C1 segment of cervical spinal cord (tissue), 14 donors: ENCODE measurements at places on chromosomes 11 and 22.
A peak's percentile ranks its signal among the peaks of the same experiment; 100 is the strongest.

DNA sequence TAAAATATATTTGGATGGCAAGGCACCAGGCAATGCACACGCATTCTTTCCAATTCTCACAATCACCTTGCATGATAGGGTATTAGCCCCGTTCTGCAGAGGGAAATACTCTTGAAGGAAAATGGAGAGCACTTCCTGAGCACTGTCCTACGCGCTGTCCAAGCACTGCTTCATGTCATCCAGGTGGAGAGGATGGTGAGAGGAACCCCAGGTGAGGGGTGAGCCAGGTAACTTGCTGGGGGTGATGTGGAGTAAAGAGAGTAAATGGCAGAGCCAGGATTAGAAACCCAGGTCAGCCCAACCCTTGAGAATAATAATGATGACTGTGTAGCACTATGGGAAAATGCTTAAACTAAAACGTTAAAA, 711 bp upstream of the PACSIN2 start:
- DNase-seq: no peak

- no peak for DNase-seq
Observed at GRCh38 chr11:79039122-79039521, 401.7 kb downstream of the TENM4 start.

- DNase-seq: no peak
Observed at GRCh38 chr11:569158-569885, 6.9 kb upstream of the PHRF1 start.

- no peak for DNase-seq
Observed at GRCh38 chr22:19810381-19811201, 44.1 kb downstream of the GNB1L start.

DNA sequence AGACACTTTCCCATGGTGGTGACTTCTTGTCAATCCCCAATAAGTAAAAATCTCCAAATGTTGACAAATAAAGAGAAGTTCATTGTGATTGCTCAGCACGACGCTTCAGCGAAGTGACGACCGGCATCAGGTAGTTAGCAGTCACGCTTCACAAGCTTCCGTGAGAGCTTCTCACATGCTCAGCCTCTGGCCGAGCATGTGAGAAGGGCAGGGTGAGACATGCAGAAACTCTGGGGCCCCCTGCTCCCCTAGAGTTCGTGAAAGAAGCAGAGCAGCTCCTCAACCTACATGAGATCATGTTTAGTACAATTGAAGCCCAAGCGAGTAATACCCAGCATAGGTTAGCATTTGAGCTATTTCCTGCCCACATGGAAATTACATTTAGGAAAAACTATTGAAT, 4.4 kb upstream of the C11orf16 start:
- no peak for DNase-seq

DNA sequence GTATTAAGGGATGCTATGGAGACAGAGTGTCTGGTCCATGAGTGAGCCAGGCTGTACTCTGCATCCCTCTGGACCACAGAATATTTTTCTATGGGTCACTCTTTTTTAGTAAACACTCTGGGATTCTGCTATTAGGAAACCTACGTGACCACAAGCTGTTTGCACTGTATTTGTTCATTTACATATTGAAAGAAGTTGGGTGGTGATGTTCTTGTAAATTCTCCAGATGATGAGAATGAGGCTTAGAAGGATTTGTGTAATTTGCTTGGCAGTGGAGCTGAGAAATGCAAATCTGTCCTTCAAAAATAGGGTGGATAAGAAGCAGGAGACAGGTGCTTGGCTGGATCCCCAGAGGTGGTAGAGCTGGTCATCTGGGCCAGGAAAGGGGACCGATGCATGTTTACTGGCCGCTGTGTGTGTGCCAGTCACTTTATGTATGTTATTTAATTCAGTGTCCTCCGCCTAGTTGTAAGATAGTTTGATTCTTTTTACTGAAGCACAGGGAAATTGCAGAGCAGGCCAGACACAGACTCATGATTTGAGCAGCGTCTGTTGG, 63.7 kb upstream of the HEPHL1 start:
- no peak for DNase-seq

GRCh38 chr22:32333769-32334659, 23.7 kb upstream of the RFPL3 start:
- no peak for DNase-seq

- no peak for DNase-seq
Observed at GRCh38 chr11:35155677-35156076, 16.7 kb downstream of the CD44 start.

DNA sequence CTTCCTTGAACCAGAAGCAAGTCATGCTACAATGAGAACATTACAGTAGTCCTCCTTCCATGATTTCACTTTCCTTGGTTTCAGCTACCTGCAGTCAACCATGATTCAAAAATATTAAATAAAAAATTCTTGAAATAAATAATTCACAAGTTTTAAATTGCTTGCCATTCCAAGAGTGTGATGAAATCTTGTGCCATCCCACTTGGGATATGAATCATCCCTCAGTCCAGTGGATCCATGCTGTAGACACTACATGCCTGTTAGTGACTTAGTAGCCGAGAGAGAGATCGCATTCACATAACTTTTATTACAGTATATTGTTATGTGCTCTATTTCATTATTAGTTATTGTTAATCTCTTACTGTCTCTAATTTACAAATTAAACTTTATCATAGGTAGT, 6.0 kb downstream of the HOATZ start:
- DNase-seq: no peak

DNA sequence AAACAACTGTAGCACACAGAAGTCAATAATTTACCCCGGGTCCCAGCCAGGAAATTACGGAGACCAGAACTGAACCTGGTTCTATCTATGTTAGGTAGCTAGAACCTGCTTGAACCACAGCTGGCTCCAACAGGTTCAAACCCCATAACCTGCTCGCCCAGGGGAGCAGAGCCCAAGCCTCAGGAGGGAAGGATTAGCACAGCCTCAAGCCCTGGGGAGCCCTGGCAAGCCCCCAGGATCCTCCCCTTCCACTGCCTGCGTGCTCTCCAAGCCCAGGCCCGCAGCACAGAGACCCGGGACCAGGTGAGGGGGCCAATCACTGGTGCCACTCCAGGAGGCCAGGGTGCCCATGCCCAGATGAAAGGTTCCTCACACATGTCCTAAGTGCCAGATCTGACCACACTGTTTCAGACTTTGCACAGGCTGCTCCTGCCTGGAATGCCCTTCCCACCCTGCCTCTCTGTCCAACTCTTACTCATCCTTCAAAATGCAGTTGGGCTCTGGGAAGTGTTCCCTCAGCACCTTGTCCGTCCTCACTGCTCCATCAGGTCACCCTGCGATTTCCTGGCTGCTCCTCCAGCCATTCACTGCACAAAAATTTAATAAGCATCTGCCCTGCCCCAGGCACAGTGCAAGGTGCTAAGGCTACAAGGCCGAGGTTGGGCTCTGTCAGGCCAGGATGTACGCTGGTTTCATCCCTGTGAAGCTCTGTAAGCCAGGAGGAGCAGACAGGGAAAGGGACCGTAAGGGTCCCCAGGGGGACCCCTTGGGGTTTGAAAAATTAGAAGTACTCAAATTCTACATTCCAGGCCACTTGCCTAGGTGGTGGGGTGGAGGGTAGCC, 32.2 kb downstream of the ARRB1 start:
- no peak for DNase-seq

GRCh38 chr11:100927579-100927978, 202.0 kb downstream of the PGR start:
- DNase-seq: no peak

DNA sequence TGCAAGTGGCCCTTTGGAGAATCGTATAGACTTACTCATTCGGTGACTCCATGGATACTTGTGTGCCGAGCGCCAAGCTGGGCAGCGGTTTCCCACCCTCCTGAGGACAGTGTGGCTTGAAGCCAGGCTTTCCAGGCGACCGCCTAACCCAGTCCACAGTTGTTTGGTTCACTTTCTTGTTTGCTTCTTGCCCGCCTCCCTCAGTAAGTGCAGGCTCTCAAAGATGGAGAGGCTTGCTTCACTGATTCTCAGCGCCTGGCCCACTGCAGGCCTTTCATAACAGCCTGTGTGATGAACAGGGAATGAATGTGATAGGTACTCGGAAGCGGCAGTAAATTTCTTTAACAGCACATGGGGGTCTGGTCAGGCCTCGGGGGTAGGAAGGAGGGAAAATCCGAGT, 11.2 kb upstream of the MDK start:
- DNase-seq: no peak

DNA sequence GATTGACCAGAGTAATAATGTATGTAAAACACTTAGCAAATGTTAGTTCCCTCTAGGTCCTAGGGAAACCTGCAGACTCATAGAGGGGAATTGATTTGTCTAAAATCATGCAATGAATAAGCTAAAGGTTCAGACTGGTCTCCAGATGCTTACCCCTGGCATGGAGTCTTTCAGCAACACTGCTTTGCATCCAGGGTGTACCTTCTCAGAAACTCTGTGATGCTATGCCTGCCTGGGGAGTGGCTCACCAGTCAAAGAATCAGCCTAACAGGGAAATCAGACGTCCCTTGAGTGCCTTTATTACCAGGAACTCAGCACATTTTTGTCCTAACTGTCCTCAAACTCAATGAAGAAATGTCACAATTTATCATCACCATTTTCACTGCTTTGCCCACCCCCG, 5.9 kb upstream of the UVRAG start:
- no peak for DNase-seq

DNA sequence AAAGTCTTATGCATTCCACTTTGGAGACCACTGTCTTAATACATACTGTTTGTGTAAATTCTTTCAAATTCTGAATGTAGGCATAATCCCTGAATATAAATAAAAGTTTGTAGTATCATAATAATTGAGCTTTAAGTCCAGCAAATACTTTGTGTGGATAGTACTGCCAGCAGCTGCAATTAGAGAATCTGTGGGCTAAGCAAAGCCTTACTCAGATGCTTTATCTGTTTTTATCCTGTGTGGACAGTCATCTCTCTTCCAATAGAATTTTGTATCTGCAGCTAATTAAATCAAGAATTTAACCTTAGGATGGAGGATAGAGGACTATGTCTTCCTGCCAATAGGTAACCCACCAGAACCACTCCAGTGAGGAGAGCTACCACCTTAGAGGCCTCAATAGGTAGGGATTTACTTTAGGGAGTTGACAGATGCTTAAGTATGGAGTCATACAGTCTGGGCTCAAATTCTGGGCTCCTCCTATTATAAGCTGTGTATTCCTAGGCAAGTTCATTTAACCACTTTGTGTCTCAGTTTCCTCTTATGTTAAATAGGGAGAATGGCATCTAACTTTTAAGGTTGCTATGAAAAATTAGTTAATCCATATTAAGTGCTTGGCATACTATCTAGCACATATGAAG, 71.1 kb downstream of the STIM1 start:
- DNase-seq: no peak

DNA sequence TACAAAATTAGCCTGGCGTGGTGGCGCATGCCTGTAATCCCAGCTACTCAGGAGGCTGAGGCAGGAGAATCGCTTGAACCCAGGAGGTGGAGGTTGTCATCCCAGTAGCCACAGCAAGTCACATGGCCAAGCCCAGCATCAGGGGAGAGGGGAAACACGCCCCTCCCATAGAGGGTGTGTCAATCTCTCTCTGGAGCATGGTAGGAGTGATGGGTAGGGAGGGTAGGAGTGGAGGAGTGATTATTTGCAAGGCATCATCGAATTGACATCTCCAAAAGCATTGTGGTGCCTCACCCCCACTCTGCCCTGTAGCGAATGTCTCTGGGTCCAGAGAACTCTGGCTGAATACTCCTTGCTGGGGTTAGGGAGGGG, 6.1 kb upstream of the SSTR3 start:
- no peak for DNase-seq

GRCh38 chr11:10564696-10565318, 3.7 kb downstream of the LYVE1 start:
- DNase-seq: no peak

GRCh38 chr11:86052693-86053641, 15.9 kb downstream of the PICALM start:
- DNase-seq: no peak

DNA sequence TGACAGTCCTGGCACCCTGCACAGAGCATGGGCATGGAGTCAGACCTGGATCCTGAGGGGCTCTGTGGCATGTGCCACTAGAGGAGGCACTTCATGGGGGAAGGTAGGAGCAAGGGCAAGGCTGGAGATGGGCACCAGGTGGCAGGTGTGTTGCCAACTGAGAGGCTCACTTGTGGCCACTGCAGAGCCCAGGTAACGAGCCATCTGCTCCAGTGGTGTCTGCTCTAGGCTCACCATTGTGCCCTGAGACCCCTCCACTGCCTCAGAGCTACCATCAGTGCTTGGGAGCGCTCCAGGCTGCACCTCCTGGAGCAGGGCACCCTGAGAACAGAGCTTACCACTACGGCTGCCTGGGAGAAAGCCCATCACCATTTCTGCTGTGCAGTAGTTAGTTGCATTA, 1.3 kb upstream of the ZDHHC8 start:
- DNase-seq: no peak

DNA sequence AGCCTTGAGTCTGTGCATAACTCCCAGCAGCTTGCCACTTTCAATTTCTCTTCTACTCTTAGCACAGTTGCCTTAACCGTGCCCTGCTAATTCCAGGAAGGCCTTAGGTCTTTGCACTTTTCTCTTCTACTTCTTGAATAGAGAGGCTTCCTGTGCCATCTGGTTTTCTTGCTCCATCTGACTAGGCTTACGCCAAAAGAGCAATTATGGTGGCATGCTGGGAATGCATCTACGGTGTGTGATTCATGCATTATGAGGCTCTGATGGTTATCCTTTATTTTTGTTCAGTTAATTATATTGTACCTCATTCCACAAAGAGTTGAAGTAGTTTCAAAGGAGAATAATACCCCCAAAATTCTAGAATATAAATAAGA, 29.4 kb downstream of the SIK2 start:
- DNase-seq: peak; percentile 5

GRCh38 chr22:44159811-44160210, 20.9 kb upstream of the PARVG start:
- no peak for DNase-seq
